ENCODE measurements at places on chromosomes 13 and 19.

DNA sequence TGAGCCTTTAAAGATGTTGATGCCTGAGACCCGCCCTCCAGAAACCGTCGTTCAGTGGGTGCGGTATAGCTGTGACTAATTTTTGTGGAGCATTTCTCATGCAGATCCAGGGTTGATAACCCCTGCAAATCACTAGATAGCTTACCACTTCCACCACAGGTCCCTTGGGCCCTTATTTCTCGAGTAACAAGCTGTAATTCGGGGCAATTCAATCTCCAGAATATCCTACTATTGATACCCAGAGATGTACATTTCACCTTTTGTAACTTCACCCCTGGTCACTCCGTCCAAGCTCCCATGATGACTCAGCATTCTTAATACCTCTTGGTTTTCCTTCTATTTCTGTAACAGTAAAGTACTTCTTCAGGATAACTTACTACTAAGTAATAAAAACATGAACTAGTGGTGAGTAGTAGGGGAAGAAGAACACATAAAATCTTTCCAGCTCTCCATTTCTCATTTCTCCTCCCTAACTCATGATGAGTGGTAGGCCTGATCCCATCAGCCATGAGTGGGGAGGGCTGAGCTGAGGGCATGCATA lies 71.9 kb upstream of the UBL3 start:
- DNase-seq = no peak

DNA sequence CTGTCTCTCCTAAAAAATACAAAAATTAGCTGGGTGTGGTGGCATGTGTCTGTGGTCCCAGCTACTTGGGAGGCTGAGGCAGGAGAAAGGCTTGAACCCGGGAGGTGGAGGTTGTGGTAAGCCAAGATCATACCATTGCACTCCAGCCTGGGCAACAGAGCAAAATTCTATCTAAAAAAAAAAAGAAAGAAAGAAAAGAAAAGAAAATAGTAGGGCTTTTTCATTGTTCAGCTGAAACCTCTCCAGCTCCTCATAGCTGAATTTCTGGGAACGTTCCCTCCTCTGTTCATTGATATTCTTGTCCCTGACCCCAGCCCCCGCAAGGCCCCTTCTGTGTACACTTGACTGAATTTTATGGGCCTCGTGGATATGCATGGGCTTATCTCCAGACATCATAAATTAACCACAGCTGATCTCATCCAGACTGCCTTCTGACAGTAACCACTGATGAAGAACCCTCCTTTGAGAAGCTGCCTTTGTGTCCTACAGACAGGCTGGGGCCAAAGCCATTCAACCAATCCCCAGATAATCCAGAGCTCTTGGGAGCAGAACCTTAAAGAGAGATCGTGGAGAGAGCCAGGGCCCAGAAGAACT lies at the start of gene ELSPBP1:
Gene ELSPBP1, plus strand, starts transcription at position 424 of the 594 bp plus-strand sequence. CDS start 14,036 bp downstream, outside the sequence.
- DNase-seq = no peak

DNA sequence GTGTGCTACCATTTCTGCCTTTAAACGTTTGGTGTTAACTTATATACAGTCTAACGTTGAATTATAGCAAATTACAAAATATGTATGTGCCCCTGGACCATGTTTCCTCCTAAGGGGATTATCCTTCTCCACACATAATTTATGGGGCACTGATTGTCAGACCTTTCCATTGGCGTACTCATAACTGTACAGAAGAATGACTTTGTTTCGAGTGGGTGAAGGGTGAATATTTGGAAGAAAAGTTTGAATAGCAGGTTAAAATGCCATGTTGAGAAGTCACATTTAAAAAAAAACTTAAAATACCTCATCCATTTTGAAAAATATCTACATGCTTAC lies 58.8 kb downstream of the SLC10A2 start:
- no peak for DNase-seq

GRCh38 chr13:114147803-114148520 lies 15.5 kb upstream of the RASA3 start:
- no peak for DNase-seq

- no peak for DNase-seq
Observed at GRCh38 chr13:35917942-35918645, 213.1 kb downstream of the DCLK1 start.

GRCh38 chr13:39353988-39354387 lies 249.0 kb downstream of the LHFPL6 start:
- no peak for DNase-seq

- no peak for DNase-seq
Observed at GRCh38 chr13:73058432-73058735, 421 bp upstream of the KLF5 start.

DNA sequence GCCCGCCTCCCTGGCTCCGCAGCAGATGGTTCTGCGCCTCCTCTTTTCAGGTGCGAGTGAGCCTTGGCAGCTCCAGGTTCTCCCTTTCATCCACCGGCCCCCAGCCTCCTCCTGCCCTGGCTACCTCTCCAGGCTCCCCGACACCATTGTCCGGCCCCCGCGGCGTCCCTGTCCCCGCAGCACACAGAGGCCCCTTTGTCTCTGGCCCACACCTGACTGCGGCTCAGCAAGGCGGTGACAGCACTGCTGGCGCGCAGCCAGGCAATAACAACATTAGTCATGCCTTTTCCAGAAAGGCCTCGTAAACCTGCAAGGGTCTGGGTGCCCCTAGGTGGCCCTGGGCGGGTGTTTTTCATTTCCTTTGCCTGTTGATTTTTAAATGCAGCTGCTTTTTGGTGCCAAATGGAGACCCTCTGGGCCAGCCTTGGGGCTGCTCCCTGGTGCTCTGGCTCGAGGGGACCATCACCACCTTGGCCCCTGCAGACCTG lies 73.2 kb upstream of the MEDAG start:
- DNase-seq = peak; percentile 95

DNA sequence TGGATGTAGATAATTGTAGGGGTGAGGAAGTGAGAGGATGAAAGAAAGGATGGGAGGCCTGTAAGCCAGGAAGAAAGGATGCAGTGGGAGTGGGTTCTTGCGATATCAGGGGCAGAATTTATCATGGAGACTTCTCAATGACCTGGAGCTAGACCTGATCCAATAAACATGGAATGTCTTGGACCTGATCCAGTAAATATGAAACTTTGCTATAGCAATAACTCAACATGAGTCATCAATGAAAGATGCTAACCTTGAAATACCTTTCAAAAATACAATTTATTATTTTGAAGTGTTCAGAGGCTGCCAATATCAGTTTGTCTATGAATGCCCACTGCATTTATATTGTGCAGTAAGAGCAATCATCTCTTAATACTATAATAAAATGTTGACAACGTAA lies 279.5 kb downstream of the POU4F1 start:
- no peak for DNase-seq

DNA sequence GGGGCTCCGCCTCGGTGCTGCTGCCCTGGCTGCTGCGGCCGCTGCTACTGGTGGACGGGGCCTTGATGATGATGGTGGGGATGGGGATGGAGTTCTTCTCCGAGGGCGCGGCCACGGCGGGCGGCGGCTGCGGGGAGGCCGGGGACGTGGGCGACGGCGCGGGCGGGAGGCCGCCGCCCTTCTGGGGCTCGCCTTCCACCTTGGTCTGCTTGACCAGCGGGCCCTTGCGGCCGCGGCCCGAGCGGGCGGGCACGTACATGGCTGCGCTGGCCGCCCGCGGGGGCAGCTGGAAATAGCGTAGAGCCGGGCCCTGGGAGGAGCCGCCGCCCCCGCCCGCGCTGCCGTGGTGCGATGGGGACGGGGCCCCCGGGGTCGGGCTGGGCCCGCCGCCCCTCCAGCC lies 19.2 kb downstream of the C19orf81 start:
- DNase-seq = no peak

GRCh38 chr13:57899096-57899495 lies 267.6 kb downstream of the PCDH17 start:
- no peak for DNase-seq

DNA sequence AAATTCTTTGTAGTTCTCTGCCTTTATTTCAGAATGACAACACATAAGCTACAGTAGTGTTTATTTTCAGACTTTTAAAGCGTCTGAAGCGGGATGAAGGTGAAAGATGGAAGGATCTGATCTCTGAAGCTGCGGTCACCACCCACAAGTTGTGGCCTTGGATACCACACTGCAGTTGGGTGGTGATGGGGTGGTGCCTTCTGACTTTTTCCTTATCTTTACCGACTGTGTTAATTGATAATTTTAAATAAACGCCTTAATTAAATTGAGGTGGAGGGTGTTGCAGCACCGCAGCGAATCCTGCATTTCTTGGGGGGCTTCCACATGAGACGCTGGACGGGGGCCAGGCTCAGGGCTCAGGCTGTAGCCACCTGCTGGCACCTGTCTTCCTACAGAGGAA lies 1.3 kb downstream of the TFDP1 start:
- no peak for DNase-seq

DNA sequence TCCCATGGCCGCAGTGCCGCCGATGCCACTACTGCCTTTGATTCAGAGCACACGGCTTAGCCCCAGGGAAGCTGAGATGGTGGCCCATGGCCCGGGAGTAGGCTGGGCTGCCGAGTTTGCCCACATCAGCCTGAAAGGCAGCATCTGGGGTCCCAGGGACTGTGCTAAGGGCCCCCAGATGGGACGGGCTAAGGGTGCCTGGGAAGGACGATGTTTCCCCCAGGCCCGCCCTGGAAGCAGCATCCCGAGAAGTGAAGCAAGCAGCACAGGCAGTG lies 22.5 kb downstream of the MAP2K2 start:
- no peak for DNase-seq

DNA sequence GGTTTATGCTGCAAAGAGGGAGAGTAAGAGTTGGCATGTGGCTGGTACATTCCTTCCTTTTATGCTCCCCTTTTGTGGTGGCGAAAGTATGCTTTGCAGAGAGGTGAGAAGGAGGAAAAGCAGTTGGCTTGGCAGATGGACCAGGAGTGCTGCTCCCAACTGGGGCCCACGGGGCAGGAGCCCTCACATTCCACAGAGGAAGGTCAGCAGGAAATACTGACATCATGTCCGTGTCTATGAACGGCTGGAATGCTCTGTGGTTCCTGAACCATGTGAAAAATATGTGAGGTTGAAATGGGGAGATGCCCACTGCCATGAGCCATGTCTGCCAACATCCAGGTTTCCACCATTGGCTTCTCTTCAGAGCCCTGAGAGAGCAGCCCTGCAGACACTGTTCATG lies 33.3 kb upstream of the GAS6 start:
- no peak for DNase-seq

GRCh38 chr19:16325161-16325527 lies 518 bp downstream of the KLF2 start:
- DNase-seq = no peak

GRCh38 chr19:55365964-55366363 lies 2.9 kb upstream of the GARIN5B start:
- DNase-seq = no peak

GRCh38 chr19:43555185-43555770 lies 20.0 kb downstream of the XRCC1 start:
- peak; percentile 67 for DNase-seq

- DNase-seq = no peak
Observed at GRCh38 chr19:20964798-20965197, 41.7 kb downstream of the ZNF85 start.

GRCh38 chr13:77699059-77699680 lies 1.7 kb downstream of the SLAIN1 start:
- no peak for DNase-seq

Data from NCI-H2081 (cell line).